T-cell (primary cell): ENCODE measurements at places on chromosomes 1 and 21.

DNA sequence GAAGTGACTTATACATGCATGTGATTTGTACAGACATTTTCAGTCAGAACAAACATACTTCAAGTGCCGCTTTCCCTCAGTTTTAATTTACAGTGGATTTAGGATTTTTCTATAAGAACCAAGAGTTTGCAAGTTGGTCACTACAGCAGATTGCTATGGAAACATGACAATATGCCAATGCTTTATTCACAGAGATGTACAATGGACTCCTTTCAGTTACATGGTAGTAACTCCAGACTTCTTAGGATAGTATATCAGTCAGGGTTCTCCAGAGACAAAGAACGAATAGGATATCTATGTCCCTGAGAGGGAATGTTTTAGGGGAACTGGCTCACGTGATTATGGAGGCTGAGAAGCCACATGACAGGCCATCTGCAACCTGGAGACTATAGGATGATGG is 27.4 kb downstream of the IFI44 start:
- DNase-seq: no peak

GRCh38 chr1:201378804-201379203 is 1.3 kb upstream of the TNNT2 start:
- DNase-seq: no peak

DNA sequence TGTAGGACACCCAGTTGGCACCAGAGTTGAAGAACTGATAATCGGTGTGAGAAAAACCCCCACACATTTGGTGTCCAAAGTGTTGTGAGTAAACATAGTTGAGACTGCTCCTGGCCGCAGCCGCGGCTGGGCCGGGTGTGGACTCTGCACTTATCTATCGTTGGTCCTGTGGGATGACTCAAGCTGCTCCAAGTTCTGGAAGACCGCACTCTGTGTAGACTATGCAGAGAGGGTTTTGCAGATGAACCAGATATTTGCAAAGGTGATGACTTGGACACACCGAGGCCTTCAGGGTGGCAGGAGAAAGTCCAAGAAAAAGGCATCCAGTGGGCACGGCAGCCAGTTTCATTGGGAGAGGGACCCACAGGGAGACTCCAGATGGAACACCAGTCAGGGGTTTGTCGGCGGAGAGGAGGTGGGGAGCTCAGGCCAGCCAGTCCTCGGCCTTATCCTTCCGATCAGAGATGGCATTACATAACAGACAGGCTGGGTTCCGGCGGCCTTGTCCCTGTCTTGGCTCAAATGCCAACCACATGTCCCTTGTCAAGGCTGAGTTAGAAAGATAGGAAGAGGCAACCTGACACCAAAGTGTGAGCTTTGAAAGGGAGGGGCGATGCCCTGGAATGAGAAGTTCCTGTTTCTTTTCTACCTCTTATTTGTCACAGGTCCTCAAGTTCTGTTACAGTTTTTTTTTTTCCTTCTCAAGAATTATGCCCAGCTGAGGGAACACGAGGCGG is 21.1 kb downstream of the C2CD2 start:
- no peak for DNase-seq

DNA sequence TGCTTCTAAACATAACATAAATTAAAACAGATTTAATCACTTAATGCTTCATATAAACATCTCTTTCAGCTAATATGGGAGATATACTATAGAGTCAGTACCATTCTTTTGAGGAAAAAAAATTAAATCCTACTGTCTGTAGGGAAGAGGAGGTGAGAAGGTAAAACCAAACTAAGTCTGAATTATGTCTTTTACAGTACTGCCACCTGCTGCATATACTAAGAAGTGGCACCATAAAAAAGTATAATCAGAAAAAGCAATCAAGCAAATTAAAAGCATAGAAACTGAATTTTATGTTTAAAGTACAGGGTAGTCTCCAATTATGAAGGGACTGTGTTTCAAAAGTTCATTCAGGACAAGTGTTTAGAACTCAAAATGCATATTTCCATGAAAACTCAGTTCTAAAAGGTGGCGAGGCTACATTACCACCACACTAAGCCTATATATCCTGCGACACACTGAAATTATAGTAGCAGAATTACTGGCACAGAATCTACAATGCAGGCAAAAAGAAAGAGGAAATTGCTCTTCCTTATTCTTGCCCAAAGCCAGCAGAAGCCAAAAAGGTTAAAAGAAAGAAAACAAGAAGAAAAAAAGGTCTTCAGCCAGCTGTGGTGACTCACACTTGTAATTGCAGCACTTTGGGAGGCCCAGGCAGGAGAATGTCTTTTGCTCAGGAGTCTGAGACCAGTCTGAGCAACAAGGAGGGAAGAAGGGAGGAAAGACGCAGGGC is 9.0 kb downstream of the NSL1 start:
- no peak for DNase-seq

DNA sequence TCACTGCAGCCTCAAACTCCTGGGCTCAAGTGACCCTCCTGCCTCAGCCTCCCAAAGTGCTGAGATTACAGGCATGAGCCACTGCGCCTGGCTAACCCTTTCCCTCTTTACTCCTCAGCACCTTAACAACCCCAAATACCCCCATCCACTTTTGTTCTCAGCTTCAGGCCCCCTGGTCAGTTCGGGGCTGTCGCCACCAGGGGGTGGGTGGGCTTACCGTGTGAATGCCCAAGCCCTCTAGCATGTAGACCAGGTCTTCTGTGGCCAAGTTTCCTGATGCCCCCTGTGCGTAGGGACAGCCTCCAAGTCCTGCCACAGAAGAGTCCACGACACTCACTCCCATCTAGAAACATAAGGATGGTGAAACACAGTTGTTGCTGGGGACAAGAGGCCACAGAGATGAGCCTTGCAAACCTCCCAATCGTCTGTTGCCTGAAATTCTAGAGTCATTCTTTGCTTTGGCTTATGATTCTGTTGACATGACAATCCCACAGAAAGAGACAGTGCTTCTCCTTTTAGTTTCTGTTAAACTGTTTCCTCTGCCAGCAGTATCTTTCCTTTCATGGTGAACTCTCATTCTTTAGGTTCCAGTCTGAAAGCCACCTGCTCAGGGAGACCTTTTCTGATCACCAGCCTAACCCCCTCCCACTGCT is 3.8 kb upstream of the GALE start:
- no peak for DNase-seq

- no peak for DNase-seq
Observed at GRCh38 chr21:25424634-25425033, 182.6 kb downstream of the MRPL39 start.

DNA sequence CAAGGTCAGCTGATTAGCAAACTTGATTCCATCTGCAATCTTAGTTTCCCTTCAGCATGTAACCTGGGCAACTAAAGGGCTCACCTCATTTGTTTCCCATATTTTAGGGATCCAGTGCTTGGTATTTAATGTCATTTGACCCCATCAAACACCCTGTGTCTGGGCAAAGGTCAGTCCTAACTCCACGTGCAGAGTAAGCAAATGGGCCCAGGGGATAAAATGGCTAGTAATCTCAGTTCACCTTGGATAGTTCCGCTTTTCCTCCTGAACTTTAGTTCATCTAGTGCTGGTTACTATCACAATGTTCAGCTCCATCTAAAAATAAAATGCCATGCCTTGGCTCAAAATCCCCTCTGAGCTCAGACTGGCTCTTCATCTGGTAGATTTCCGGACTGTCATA is 19.5 kb downstream of the PRKAB2 start:
- DNase-seq: no peak

- DNase-seq: no peak
Observed at GRCh38 chr1:159778266-159778665, 2.5 kb upstream of the DUSP23 start.

DNA sequence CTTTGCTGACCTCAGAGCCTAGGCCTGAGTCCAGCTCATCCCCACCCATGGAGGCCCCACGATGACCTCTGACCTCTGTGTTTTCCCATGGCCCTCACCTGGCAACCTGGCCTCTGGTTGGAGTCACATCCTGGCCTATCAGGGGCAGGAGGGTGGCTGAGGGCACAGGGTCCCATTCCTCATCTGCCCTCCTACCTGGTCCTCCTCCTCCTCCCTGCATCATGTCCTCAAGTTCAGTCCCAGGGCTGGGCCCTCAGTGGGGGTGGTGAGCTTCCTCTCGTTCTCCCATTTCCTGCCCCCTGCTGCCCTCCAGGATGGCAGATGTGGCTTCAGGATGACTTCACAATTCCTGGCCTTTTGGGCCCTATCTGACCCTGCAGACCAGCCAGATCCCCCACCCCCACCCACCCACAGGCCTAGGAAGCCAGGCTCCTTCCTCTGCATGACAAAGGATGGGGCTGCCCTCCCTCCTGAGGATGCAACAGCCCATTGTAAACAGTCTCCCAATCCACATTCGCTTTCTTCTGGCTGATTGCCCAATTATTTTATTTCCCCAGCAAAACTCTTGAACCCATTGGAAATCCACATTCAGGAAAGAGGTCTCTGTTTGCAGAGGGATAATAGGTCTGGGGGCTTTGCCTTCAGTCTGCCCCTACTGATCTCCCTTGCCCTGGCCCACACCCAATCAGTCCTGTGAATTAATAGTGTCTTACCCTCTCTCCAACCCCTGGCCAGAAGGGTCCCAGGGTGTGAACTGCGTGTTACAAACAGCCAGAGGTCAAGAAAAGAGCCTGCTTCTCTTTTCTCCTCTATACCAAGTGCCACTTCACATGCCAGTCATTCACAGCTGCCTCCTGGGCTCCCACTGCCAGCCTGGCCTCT is 10.3 kb upstream of the LEFTY1 start:
- DNase-seq: no peak

- DNase-seq: no peak
Observed at GRCh38 chr1:110502402-110503151, 16.4 kb downstream of the KCNA10 start.

- no peak for DNase-seq
Observed at GRCh38 chr21:39518055-39518846, 66.5 kb downstream of the SH3BGR start.

- DNase-seq: no peak
Observed at GRCh38 chr1:214391873-214392645, 111.1 kb downstream of the SMYD2 start.

- peak; percentile 96 for DNase-seq
Observed at GRCh38 chr1:9717193-9718005, 65.9 kb downstream of the PIK3CD start.

- DNase-seq: no peak
Observed at GRCh38 chr1:53589043-53589887, 130.1 kb downstream of the DMRTB1 start.

DNA sequence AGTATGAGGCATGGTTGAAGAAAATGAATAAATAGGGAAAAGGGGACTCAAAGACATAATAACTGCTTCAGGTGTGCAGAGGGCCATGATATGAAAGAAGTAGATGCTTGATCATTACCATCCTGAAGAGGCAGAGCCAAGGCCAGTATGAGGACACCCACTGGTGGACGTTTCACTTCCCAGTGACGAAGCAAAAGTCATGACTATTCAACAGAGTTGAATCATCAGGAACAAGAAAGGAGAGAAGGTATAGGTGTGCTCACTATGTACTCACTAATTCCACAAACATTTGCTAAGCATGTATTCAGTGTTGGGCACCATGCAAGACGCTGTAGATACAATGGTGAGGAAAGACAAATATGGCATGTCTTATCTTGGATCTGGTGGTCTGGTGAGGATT is 319.2 kb upstream of the RUNX1 start:
- no peak for DNase-seq

- DNase-seq: no peak
Observed at GRCh38 chr1:8669606-8670335, 147.7 kb downstream of the RERE start.
